ENCODE measurements at places on chromosomes 6 and 20.

GRCh38 chr20:40262219-40262618, 426.8 kb downstream of the MAFB start:
- peak; percentile 5 for DNase-seq

GRCh38 chr6:31706599-31706998, at the start of gene LY6G6F:
Gene LY6G6F (plus strand): TSS chr6:31706866. CDS start chr6:31706907, 41 bp downstream.
- no peak for DNase-seq

DNA sequence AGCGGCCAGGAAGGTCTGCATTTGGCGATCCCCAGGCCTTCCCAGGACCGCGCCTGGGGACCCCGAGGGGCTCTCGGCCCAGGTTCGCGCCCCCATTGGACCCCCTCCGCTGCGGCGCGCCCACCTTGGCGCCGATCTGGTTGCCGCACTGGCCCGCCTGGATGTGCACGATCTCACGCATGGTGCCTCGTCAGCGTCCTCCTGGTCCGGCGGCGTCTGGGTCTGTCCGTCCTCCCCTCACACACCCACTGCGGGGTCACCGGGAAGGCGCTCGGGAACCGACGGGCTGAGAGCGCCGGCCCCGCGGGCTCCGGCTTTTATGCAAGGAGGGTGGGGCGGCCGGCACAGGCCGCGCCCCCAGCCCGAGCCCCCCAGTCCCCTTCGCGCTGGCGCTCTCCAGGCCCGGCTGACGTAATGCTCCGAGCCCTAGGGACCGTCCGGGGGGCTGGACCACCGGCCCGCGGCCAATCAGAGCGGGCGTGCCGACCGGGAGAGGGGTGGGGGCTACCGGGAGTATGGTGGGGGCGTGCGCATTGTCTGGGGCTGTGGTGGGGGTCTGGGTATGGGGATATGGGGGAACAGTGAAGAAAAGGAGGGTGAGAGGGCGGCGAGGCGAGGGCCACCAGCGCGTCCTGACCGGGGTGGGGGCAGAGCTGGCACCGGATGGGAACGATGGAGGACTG, at the start of gene TUBB2B:
TSS of gene TUBB2B (minus strand) at position 291 of the 683 bp plus-strand sequence. CDS start at position 181, 110 bp downstream.
- DNase-seq, result peak; percentile 60

- DNase-seq, result peak; percentile 81
Measured at GRCh38 chr6:8588176-8588575, 152.8 kb upstream of the SLC35B3 start.

- no peak for DNase-seq
Measured at GRCh38 chr6:93163146-93163545, 256.2 kb downstream of the EPHA7 start.

GRCh38 chr6:41502566-41502916, 43.6 kb upstream of the FOXP4 start:
- no peak for DNase-seq

- peak; percentile 41 for DNase-seq
Measured at GRCh38 chr6:142746524-142746923, 198.5 kb downstream of the HIVEP2 start.

- DNase-seq, result no peak
Measured at GRCh38 chr20:47557791-47558190, 56.1 kb downstream of the NCOA3 start.

GRCh38 chr6:150417899-150418826, 49.4 kb downstream of the IYD start:
- DNase-seq, result peak; percentile 90

DNA sequence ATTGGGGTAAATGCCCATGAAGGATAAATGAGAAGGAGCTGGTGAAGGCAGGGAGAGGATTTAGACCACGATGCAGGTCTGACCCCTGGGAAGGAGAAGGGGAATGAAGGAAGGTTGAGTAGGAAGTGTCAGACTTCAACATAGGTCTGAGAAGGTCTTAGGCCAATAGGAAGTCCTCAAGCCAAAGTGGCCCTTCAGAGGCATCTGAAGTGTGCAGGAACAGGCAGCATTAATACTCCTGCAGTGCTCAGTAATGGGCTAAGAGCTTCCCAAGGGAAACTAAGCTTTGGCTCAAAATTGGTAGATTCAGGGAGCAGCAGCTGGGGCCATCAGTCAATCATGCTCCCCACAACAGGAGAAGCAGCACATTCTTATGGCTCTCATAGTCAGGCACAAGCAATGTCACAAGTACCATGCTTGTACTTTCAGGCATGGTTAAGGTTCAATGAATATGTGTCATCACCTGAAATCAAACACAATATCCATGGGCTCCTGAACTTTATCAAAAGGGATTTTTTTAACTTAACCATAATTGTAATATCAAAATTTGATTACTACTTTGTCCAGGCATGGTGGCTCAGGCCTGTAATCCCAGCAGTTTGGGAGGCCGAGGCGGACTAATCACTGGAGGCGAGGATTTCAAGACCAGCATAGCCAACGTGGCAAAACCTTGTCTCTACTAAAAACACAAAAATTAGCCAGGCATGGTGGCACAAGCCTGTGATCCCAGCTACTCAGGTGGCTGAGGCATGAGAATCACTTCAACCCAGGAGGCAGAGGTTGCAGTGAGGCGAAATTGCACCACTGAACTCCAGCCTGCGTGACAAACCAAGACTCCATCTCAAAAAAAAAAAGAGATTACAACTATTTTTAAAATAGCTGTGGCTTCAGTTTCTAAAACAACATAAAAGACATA, 9.9 kb downstream of the RALGAPA2 start:
- DNase-seq, result no peak

DNA sequence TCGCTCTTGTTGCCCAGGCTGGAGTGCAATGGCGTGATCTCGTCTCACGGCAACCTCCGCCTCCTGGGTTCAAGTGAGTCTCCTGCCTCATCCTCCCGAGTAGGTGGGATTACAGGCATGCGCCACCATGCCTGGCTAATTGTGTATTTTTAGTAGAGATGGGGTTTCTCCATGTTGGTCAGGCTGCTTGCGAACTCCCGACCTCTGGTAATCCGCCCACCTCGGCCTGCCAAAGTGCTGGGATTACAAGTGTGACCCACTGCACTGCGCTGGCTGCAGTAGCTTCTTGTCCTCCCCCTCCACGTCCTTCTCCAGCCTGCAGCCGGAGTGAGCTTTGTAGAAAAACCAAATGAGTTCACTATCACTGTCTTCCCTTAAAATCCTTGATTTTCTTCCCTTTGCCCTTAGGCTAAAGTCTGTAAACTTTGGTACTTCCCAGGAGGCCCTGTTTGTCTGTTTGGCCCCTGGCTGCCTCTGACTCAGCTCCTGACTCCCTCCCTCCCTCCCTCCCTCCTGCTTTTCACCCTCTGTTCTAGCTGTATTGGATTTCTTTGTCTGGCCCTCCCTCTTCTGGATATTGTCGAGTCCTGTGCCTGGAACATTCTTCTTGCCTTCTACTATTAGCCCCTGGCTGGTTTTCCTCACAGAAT, 12.9 kb downstream of the PARD6B start:
- DNase-seq, result peak; percentile 54

- no peak for DNase-seq
Measured at GRCh38 chr20:40738976-40739375, 49.9 kb upstream of the MAFB start.

- no peak for DNase-seq
Measured at GRCh38 chr20:39009348-39009747, 47.2 kb downstream of the DHX35 start.

DNA sequence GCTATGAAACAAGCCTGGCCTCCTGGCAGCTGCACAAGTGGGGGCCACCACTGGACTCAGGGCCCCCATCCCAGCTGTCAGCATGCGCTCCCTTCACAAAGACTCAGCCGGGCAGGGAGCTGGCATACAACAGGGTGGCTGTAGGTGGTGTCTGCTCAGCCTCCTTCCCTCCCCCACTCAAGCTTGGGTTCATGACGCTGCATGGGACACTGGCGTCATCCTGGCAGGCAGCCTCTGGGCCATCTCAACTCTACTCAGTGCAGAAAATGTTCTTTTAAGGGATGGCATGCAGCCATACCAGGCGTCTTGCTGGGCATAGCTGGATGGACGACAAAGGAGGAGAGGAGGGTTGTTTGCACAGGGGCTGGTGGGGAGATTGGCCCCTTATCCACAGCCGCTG, 30.5 kb downstream of the SAYSD1 start:
- DNase-seq, result no peak

DNA sequence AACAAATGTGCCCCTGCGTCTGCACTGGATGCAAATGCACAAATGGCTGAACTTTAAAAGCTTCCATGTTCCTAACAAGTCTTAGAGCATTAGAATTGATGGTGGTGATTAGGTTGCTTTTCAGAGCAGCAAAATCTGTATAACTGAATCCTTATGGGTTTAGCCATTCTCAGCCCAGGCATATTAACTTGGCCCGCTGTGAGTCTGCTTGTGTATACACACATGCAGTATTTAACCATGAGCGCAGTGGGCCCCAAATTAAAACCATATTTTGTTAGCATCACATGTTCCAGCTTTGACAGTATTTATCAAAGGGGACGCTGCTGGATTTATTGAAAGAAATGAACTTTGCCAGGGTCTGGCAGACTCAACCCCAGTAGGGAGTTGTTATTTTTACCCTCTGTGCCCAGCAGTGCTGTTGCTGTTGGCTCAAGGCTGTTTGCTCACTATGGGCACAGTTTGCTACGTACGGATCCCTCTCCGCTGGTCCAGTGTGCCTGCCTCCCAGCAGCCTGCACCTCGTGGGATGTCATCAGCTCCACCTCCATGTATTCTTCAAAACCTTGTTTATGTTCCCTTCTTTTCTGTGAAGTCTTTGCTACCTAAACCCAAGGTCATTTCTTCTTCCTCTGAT, 144.7 kb downstream of the QRSL1 start:
- DNase-seq, result no peak

GRCh38 chr6:134675110-134676054, 274.5 kb downstream of the ALDH8A1 start:
- DNase-seq, result no peak

GRCh38 chr6:36566418-36566905, 19.2 kb upstream of the STK38 start:
- no peak for DNase-seq

GRCh38 chr6:6581054-6581453, 7.5 kb upstream of the LY86 start:
- DNase-seq, result no peak

- no peak for DNase-seq
Measured at GRCh38 chr6:112036088-112036637, 17.7 kb upstream of the CCN6 start.

DNA sequence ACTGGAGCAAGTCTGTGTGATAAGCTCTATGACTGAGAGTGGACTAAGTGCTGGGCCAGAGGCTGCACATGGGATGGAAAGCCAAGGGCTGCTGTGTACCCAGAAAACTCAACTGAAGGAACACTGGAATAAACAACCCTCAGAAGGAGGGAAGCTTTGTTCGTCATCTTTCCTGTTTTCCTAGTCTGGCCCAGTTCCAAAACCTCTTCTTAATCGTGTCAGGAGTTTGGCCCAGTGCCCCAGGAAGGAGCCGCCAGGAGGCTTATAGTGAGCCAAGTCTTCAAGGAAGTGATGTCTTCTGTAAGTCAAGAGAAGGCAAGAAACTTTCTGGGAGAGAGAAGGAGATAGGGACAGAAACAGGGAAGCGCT, 23.3 kb upstream of the TOP1 start:
- no peak for DNase-seq

DNA sequence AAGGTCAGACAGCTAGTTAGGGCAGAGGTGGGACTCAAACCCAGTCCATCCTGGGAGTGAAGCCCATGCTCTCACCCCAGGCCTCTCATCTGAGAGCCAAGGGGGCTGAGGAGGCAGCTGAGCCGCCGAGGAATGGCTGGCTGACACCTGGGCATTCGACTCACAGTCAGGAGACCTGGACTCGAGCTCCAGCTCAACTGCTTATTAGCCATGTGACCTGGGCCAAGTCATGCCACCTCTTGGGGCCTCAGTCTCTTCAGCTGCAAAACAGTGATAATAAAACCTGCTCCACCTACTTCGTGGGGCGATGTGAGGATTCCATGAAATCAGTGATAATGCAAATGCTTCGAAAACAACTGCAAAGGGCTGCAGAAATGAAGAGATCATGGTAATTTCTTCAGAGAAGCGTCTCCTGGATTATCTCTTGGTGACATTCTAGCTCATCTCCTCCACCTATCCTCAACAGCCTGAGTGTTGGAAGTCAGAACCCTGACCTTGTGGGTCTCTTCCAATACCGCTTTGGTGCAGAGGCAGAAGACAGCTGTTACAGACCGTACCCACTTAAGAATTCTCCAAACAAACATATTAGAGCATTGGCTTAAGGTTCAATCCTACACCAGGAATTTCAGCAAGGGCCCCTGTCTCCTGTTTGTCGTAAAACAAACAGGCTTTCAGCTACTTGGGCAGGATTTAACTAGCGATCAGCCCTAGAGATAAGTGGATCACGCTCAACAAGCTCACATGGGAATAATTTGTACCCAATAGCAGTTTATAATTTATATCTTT, 60.0 kb upstream of the PIM1 start:
- DNase-seq, result peak; percentile 92

GRCh38 chr6:138959521-138959920, 28.5 kb downstream of the REPS1 start:
- DNase-seq, result no peak

GRCh38 chr6:48048451-48049146, 62.4 kb downstream of the PTCHD4 start:
- DNase-seq, result no peak

DNA sequence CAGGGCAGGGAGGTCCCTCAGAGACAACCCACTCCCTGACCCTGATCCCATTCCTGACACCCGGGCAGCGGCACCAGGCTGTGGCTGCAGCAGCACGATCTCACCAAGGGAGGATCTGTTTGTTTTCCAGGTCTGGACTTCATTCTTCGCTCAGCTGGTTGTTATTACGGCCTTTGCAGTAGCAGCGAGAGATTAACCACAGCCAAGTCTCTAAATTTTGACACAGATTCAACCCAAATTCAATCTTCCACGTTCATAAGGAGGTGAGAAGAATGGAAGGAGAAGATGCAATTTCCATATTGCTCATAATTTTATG, 91.1 kb upstream of the THBS2 start:
- DNase-seq, result no peak

DNA sequence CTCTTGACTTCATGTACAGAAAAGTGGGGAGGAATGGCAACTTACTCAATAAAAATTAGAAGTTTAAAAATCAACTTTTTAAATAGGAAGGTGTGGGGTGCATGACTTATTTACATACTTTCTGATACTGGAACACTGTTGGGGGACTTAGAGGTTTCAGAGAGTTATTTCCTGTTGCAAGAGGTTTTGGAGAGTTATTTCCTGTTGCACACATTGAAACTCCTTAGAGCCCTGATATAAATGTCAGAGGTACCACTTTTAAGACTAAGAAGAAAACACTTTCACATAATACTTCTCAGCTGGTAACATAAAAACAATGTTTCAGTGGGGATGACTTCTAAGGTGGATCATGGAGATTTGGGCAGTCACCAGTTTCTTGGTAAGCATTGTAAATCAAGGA, 579.9 kb downstream of the MMUT start:
- no peak for DNase-seq

Data from OCI-M1 (cell line).